ENCODE measurements at places on chromosomes 7 and 10.

DNA sequence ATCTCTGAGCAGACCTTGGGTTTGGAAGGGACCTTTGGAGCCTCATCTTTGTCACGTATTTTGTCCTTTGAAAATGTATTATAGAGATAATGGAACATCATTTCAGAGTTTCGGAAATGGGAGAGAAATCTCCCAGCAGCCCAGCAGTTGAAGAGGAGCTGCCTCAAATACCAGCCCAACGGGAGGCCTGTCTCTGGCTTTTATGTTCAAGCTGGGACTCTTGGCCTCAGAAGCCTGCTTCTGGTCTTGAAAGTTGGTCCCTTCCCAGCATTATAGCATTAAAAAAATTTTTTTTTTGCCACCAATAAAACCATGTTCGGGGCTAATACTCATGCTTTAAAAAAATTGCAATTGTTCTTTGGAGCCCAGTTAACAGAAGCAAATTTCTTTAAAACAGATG lies 73.4 kb upstream of the CTBP2 start:
- DNase-seq: no peak

DNA sequence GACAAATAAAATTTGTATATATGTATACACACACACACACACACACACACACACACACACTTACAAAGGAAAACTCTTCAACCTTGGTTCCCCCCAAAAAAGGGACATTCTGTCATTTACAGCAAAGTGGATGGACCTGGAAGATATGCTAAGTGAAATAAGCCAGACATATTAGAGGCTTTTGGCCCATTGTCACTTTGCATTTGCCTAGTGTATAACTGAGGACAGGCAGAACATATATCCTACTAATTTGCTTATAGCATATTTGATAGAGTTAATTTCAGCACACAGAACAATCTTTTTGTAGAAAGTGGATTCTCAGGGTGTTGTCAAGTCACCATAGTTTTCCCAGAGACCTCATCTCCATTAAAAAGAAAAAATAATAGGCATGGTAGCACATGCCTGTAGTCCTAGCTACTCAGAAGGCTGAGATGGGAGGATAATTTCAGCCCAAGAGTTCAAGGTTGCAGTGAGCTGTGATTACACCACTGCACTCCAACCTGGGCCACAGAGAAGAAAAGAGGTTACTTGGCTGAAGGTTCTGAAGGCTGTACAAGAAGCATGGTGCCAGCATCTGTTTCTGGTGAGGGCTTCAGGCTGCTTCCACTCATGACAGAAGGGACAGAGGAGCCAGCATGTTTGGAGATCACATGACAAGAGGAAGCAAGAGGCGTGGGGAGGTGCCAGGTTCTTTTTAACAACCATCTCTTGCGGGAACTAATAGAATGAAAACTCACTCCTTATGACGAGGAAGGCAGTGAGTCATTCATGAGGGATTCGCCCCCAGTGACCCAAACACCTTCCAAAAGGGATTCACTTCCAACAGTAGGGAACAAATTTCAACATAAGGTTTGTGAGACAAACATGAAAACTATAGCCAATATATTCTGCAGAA lies 135.6 kb downstream of the TMEM168 start:
- no peak for DNase-seq

- DNase-seq: no peak
Measured at GRCh38 chr7:17105701-17106100, 192.8 kb upstream of the AHR start.

GRCh38 chr10:4941540-4942330 lies 21.5 kb upstream of the AKR1C1 start:
- no peak for DNase-seq

DNA sequence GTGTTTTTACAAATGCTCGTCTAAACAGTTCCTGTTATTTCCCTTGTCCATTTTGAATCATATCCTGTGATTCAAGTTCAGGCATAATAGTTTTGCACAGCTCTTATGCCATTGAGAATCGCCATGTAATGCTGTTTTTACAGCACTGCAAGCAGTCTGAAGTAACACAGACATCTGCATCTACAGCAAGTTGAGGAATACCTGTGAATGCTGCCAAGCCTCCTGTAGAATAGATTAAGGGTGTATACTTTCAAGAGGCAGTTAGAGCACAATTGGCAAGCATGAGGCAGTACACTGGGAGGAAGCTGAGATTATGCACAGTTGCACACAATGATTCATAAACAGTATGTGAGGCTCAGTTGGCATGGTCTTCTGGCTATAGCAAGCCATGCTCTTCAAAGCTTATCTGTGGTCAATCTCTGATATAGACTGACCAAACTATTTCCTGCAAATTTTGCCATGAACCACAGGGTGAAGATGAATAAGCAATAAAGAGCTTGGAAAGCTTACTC lies 121.9 kb upstream of the AKR1E2 start:
- no peak for DNase-seq

DNA sequence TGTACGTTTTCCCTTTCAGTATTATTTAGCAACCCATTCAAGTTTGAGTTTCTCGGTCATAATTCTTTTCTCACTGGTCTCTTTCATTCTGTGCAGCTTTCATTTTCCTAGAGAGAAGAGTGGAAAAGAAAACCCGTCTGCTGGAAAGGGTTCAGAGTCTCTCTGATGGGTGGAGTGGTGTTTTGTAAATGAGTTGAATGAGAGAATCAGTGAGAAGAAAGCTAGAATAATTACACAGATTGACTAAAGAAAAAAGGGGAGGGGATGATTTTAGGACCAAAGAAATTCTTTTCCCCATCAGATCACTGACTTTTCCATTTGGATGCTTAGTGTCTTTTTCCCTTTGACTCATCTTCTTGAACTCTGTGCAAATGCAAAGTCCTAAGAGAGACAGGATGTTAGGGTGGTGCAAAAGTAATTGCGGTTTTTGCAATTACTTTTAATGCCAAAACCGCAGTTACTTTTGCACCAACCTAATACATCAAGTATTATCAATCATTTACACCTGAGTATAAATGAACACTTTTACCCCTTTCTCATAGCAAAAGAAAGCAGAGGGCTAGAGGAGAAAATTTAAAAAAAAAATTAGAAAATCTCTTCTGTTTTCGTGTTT lies 242.1 kb upstream of the SP4 start:
- no peak for DNase-seq

DNA sequence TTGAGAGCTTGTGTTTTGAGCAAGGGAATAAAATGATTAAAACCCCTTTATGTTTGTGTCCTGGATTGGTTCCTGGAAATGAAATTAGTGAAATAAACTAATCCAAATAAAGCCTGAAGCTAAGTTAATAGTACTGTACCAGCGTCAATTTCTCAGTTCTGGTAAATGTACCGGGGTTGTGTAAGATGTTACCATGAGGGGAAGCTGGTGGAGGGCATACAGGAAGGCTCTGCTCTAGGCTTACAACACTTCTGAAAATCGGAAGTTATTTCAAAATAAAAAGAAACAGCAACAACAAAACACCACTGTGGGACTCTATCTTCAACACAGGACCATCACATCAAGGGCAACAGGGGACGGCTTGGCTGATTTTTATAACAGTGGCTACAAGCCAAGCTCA lies 257.0 kb downstream of the CREB5 start:
- DNase-seq: no peak

GRCh38 chr10:2984682-2985081 lies 82.7 kb upstream of the PFKP start:
- no peak for DNase-seq

- DNase-seq: no peak
Measured at GRCh38 chr7:28761505-28761904, 196.6 kb downstream of the TRIL start.

DNA sequence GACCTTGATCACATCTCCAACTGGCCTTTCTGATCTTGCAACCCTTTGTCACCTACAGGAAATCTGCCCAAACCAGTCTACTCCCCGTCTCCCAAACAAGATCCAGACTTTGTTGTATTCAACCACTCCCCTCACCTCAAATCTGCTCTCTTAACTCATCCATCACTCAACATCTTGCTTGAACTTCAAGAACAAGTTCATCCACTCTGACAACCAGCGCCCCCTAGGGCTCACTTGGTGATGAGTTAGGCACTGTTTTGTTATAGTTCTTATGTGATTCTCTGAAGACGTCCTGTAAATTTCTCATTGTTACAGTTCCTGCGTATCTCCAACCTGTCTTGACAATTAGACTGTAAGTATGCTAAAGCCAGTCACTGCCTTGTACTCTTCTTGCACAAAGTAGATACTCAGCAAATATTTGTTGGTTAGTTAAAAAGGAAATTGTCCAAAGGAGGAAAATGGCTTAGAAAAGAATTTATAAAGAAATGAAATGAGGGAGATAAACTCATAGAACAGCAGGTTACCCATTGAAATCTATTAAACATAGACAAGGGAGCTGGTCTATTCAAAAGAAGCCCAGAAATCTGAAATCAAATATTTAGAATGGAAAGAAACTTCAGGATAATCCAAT lies 5.3 kb downstream of the FRMD4A start:
- DNase-seq: peak; percentile 43

GRCh38 chr7:13826752-13827151 lies 162.7 kb downstream of the ETV1 start:
- DNase-seq: no peak

DNA sequence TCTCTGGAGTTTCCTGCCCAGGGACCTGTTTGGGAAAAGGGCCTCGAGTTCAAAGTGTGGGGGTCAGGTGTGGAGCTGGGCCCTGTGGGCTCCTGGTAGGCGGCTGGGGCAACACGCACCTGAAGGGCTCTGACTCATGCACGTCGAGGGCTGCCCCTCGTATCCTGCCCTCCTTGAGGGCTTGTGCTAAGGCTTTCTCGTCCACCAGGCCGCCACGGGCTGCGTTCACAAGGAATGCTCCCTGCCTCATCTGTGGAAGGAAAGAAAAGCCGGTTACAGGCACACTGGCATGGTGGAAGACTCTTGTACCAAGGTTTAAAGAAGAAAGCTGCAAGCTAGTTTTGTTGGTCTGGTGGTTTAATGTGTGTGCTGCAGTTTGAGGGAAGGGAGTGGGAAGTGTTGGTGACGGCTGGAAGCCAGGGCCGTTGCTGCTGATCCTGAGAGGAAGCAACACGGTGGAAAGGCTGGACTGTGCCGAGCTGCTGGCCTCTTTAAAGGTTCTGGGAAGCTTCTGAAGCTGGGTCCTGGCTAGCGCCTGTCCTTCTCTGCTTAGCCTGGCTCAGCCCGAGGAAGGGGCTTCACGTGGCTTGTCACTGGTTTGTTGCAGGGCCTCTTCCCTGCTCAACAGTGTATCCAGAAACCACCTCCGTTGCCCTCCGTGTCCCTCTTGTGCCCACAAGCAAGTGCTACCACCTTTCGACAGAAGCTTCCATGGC lies 52.0 kb downstream of the ZRANB1 start:
- DNase-seq: no peak

DNA sequence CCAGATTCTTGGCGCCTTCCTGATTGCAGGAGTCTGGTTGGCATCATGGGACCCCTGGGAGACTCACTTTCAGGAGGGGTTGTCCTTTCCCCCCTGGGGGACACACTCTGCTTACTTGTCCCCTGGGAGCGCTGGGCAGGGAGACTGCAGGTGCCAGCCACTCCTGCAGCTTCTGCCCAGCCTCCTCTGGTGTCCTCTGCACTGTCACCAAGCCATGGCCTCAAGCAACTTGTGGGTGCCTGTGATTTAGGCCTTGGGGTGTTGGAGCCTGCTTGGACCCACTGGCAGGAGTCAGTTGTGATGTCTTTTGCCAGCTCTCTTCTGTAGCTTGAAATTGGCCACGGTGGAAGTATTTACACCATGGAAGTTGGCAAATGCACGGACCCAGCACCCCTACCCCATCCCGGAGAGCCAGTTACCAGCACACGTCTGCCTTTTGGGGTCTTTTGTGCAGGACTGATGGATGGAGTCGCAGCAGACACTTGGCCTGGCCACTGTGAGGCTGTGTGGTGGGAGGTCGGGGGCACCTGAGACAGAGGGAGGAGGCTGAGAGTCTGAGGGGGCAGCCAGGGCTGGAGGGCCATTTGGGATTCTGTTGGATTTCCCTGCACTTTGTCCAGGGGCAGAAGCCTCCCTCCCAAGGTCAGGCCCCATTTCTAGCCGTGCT lies 104.7 kb downstream of the LHPP start:
- DNase-seq: no peak

GRCh38 chr7:69813637-69814240 lies 215.5 kb downstream of the AUTS2 start:
- DNase-seq: no peak

GRCh38 chr10:90751107-90751997 lies 106.5 kb downstream of the HTR7 start:
- DNase-seq: peak; percentile 53

- no peak for DNase-seq
Measured at GRCh38 chr10:127279334-127279774, 83.0 kb upstream of the INSYN2A start.

- DNase-seq: peak; percentile 71
Measured at GRCh38 chr10:52779541-52780390, 7.2 kb upstream of the MBL2 start.

DNA sequence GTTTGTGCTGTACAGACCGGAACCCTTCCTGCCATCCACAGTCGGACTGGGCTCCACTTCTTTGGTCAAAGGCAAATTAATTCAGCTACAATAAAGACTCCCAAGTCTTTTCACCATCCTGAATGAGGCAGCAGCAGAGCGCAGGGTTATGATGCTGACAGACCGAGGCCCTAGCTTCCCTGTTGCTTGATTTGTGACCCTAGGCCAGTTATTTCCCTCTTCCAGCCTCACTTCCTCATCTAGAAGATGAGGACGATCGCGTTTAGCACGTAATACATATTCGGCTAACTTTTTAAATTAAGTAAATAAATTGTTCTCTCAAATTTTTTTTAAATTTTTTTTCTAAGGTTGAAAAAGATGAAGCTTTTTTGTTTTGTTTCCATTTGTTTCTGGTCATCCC lies 18.1 kb downstream of the ADRB1 start:
- no peak for DNase-seq

DNA sequence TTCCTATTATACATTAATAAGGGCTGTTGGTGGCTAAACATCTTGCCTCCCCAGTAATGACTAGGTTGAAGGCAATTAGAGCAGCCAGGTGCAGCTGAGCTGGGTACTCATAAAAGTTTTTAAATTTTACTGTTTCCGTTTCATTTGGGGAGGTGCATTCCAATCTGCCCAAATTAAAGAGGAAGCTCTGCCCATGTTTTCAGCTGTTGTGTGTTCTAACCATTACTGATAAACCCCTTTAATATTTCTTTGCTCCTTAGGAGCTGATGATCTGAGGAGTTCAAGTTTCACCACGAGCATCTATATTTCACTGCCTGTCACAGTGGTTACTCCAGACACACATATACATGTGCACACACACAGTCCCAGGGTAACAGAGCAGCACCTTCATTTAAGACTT lies 94.4 kb downstream of the JAZF1 start:
- DNase-seq: no peak

DNA sequence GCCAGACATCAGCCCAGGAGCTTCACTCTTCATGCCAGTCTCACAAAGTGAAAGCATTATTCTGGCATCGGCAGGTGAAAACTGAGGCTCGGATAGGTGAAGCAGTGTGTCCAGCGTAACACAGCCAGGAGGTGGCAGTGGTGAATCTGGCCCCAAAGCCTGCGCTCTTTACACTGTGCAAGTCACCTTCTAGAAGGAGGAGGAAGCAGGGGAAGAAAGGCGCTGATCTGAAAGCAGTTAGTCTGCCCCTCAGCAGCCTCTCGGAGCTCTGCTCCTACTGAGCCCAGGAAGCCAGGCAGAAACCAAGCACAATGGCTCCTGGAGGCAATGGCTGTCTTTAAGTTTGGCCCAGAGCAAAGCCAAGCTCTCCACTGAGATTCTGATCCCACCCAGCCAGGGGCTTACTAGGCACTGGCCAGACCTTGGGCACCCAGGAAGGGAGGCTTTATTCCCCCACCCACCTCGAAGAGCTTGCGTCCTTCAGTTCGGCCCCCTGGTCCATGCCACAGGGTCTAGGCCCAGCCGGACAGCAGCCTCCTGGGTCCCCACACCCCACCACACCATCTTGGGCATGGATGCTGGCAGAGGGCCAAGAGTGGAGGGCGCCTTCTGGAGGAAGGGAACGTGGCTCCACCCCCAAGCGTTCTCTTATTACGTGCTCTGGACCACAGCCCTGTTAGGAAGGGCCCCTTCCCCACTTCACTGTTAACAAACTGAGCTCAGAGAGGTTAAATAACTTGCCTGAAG lies 104.5 kb downstream of the GRID1 start:
- DNase-seq: no peak

Measured in DND-41 (cell line).